NCI-H1092 (cell line): ENCODE measurements at places on chromosomes 6 and 20.

- no peak for DNase-seq
Observed at GRCh38 chr6:68192988-68193387, 442.1 kb upstream of the ADGRB3 start.

DNA sequence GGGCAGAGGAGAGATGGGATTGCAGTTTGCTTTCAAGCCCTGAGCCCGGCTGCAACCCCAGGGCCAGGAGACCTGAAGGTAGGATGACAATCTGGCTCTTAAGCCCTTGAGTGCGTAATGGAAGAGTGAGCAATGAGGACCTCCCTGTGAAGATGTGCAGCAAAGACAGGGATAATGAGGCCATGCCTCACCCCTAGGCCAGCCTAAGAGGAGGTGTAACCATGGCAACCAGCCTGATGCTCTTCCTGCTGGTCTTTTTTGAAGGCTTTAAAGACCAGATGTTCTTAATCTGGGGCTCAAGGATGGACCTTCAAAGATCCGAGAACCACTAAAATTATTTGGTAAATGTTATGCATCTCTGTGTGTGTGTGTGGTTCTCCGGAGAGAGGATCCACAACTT is 8.2 kb downstream of the ARHGAP40 start:
- peak; percentile 4 for DNase-seq

- no peak for DNase-seq
Observed at GRCh38 chr20:24983896-24984295, 8.7 kb downstream of the APMAP start.

DNA sequence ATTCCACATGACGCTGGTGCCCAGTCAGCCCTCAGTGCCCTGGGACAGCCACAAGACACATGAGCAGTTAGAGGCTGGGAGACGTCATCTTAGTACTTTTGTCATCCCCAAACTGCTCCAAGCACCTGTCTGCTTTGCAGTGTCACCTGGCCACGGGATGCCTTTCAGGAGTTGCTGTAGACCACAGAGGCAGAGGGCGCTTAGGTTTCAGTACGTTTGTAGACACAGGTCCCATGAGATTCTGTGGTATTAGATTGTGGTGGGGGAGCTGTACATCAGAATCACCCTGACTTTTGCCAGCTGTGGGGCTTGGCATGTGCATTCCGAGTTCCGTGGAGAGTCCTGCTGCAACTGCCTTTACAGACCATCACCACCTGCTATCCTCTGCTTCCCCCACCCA is 16.7 kb downstream of the MAVS start:
- DNase-seq: no peak

DNA sequence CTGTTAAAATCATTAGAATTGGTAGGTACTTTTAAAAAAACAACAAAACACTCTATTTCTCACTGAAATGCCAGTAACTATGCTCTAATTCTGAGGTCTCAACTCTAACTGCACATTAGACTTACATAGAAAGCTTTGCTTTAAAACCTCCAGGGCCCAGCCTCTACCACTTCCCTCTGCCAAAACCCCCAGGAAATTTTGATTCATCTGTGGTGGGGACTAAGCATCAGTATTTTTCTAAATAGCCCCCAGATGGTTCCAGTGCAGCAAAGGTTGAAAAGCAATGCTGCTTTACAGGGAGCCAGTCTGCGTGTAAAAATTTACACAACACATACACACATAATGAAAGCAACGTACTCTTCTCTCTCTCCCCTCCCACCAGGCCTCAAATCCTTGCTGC is 3.8 kb downstream of the TBC1D32 start:
- DNase-seq: no peak

GRCh38 chr6:170448751-170449630 is 104.1 kb downstream of the PSMB1 start:
- DNase-seq: no peak

- DNase-seq: no peak
Observed at GRCh38 chr6:32175322-32175710, 568 bp downstream of the AGPAT1 start.

DNA sequence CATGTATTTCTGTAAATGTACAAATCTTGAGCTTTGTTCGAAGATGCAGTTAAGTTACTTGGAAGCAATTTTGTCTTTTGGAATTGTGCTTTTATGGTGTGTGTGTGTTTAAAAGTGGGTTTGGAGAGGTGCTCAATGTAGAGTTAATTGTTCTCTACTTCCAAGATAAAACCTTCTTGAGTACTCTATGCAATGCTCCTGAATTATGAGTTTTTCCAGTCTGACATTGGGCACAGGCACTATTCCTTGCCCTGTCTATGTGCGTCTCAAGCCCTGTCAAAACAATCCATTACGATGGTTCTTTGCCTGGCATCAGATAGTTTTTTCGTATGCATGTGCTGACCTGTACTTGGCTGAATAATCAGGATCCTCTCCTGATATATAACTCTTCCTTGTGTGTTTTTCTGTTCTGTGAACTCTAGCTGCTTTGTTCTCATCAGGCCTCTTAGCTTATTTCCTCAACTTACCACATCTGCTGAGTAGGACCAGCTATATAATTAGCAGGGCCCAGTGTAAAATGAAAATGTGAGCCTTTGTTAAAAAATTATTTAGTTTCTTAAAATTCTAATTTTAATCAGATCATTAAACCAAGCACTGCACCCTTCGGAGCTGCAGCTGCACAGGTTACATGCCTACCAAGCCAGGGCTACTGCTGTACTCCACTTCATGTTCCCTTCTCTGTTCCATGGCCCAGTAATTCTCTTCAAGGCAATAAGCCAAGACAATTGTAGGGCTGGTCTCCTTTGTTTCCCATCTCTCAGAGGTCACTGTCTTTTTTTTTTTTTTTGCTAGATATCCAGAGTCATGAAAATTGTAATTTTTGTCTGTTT is 160.1 kb downstream of the ZFAND3 start:
- no peak for DNase-seq
